ENCODE measurements at places on chromosomes 2 and 18. TPM values are rescaled to one million over a fixed set of nuclear protein-coding genes. Genes with fewer than 3 reads are reported as not detected.

- DNase-seq = no peak
Measured at GRCh38 chr2:173803449-173803848, 161.7 kb downstream of the SP3 start.

GRCh38 chr2:285531-285930, 2.4 kb downstream of the ALKAL2 start:
- no peak for DNase-seq

The GKN2 gene
- total RNA-seq = not detected

DNA sequence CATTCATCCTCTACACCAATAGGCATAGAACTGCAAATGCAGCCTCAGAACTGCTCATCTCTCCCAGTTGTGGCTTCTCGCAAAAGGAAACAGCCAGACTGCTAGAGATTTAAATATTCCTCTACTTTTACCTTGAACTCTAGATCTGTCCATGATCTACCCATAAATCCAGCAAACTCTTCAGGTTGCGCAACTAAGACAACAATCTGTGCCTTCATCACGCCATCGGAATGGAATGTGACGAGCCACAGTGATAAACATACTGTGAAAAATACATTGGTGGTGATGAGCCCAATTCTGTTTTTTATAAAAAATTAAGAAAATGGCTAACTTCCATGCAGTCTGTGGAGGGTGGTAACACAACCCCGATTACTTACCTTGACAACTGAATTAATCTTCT, 626.7 kb downstream of the LRRTM4 start:
- DNase-seq = no peak

DNA sequence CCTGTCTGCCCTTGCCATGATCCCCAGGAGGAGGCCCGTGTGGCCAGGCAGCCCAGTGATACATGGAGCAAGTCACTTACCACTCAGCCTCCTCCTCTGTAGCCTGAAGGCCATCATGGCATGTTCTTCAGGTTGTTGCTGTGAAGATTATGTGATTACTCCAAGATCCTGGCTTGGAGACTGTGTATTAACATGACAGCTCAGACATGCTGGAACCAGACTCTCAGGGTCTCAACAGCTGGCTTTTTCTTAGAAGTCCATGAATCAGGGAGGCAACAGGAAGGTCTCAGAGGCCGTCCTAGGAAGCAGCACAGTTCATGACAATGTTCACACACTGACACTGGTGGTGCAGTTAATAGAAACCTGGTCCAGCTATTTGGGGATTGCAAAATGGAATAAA, 158.6 kb upstream of the TWIST2 start:
- DNase-seq = no peak

DNA sequence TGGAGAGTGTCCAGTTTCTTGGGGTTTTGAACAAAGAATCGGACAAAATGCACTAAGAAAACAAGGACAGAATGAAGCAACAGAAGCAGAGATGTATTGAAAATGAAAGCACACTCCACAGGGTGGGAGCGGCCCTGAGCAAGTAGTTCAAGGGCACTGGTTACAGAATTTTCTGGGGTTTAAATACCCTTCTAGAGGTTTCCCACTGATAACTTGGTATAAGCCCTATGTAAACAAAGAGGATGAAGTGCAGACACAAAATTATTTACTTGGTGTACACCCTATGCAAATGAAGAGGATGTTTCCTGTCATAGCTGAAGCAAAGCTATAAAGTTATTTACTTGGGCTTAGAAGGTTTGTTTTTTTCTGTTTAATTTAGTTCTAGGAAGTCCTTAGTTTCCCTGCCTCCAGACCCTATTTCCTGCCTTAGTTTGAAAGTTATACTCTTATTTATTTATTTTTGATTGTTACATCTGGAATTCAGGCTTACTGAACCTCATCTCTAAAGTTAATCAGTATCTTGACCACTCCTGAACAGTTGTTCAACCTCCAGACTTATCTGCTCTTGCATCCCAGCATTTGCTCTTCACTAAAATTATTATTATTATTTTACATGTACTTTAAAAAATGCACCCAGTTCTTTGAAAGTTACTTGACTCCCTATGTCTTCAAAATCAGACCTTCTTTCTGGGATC, 193.5 kb downstream of the SPP2 start:
- no peak for DNase-seq

- DNase-seq = no peak
Measured at GRCh38 chr2:25043241-25043867, 1.5 kb downstream of the EFR3B start.

DNA sequence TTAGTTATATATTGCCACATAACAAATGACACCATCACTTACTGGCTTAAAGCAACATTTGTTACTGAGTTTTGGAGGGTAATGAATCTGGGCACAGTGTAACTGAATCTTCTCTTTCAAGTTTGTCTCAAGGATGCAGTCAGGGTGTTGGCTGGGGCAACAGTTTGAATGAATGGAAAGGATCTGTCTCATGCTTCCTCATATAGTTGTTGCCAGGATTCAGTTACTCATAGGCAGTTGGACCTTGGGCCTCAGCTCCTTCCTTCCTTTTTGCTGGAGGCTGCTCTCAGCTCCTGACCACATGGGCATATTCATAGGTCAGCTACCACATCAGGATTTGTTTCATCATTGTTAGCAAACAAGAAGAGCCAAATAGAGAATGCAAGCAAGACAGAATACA, 466.1 kb upstream of the MC4R start:
- no peak for DNase-seq

GRCh38 chr18:55794288-55795052, 206.5 kb upstream of the TCF4 start:
- no peak for DNase-seq

DNA sequence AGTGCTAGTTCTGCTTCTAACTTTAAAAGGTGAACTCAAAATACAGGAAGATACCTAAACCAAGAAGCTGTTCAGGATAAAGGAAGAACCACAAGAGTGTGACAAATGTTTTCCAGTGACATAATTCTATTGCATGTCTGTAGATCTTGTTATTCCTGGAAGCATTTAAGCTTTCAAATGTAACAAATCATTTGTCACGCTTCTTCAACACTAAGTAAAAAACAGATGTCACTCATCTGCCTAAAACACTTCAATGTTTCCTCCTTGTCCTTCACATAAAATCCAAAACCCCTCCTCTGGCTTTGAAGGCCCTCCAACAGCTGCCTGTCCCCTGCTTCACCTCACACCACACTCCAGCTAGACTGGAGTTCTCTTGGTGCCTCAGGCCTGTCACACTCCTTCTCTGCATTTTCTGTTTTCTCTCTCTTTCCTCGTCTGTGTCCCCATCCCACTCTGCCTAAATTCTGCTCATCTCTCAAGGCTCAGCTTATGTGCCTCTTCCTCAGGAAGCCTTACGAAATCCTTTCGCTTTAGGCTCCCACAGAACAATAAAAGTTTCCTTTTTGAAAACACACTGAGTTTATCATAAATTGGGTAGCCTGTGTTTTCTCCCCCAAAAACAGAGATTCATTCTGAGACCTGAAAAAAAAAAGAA, 6.4 kb upstream of the CLEC4F start:
- DNase-seq = no peak

DNA sequence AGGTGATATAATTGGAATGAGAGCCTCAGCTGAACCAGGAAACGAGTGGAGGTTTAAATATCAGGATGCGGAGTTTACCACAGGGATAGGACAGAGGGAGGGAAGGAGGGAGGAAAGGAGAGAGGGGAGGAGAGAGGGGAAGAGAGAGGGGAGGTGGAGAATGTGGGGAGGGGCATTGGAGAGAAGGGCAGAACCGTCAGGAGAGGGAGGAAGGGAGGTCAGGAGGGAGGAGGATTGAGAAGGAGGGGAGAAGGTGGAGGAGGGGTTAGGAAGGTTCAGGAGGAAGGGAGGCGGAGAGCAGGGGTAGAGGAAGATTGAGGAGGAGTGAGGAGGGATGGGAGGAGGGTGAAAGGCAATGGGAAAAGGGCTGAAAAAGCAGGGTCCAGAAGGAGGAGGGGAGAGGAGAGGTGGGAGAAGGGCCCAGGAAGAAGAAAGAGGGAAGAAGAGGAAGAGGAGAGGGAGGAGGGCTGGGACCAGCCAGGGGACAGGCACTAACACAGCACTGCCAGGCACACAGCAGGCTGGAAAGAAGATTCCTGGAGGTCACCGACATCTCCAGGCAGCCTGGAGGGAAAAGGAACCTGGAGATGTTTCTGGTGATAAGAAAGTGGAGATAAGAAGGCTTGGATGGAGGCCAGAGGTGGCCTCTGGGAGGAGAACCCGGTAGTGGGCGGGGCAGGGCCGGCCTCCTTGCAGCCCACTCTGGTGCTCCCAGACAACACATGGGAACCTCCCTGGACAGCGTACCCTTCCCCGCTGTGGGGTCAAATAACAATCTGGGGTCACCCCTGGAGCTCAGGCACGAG, 176.7 kb upstream of the SMAD2 start:
- no peak for DNase-seq

- DNase-seq = no peak
Measured at GRCh38 chr2:143802242-143802641, 673.0 kb downstream of the ARHGAP15 start.

DNA sequence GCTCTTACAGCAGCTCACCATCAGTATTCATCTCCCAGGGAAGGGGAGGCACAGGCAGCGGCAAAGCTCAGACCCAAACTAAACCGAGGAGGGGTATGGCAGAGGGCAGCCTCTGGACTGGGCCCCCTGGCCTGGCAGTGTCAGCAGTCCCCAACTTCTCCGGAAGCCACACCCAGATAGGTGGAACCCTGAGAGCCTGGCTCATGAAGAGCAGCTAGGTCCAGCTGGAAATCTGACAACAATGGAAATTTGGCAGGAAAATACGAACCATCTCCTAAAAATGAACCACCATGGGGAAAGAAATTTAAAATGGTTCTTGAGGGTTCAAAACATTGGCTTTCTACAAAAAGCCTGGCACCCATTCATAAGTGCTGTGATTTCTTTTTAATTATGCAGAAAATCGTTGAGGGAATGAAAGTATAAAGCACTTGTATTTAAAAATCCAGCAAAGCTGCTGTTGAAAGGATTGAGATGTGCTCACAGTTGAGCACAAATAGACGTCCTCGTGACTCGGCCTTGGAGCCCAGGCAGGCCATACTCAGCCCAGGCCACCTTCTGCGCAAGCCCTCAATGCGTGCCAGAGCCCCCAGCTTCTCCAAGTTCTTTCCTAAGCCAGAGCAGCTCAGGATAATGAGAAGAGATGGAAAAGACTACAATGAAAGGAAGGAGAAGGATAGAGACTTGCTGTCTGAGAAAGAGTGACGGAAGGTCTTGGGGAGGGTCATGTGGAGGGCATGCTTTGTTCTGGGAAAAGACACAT, 93.0 kb downstream of the COL6A3 start:
- DNase-seq = no peak

DNA sequence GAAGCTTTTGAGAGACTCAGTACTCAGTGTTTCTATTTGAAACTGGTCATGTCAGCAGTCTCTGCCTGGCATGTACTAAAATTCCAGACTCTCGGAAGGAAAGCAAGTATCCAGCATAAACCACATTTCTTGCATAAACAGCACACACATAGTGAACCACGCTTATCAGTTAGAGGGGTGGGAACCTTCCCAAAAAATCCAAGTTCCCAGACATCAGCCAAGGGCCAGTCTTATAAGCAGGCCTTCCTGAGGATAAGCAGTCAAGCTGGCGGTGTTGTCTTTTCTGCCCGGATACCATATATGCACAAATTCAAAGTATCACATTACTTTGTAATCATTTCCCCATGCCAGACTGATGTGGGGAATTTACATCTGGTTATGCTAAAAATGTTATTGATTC, 73.6 kb downstream of the ST6GAL2 start:
- DNase-seq = no peak

GRCh38 chr2:42105330-42106256, 57.8 kb downstream of the PKDCC start:
- DNase-seq = no peak

GRCh38 chr2:64950226-64951160, 38.7 kb upstream of the SLC1A4 start:
- DNase-seq = no peak

- peak; percentile 45 for DNase-seq
Measured at GRCh38 chr2:200862532-200863000, 1.9 kb downstream of the CLK1 start.

GRCh38 chr2:233093166-233093448, 33.0 kb downstream of the INPP5D start:
- no peak for DNase-seq

The LOXHD1 gene
- not detected for total RNA-seq

DNA sequence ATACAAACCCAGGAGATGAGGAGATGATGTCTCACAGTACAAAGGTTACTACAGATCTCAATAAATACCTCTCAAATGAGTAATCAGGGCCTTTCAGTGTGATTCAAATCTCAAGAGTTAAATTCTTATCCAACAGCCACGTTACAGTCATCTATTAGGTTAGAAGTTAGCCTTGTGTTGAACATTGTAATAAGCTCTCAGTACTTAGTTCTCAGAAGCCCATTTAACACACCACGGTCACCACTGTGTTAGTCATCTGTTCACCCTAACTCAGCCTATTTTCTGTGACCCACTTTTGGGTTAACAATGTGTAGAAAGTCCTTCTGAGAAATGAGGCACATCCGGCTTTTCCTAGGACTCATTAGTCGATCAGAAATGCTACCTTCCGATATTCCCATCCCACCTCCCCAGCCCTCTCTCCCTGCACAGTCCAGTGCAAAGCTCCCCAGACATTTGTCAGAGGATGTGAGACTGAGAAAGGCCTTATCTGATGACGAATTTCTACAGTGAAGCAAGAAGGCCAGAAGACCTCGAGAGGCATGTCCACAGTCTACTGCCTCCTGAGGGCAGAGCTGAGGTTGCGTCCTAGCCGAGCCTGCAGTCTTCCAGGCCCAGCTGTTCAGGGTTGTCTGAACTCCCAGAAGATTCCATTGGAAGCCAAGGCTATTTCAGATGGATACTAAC, 92.6 kb downstream of the ACTR2 start:
- DNase-seq = peak; percentile 74

The GPR35 gene
- 180 TPM for total RNA-seq

- DNase-seq = no peak
Measured at GRCh38 chr2:239359196-239359912, 41.5 kb downstream of the HDAC4 start.

The BCL11A gene
- total RNA-seq = not detected

The CFAP221 gene
- 0.39 TPM for total RNA-seq

DNA sequence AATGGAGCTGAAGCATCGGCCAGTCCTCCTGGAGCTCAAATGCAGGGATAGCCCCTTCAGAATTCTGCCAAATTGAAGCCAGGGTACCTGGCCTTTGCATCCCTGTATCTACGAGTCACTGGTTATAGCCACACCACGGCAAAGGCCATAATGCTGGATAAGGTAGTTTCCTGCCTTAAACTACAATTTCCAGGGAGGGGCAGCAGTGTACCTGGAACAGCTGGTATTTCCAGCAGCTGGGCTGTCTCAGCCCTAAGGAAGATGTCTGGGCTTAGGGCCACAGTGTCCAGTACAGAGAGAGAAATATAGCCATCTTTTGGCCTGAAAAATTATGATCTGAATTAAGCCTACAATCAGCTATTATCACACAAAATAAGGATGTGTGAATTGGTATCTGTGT, 180.3 kb downstream of the GCA start:
- DNase-seq = peak; percentile 32

The SELENOI gene
- 32.9 TPM for total RNA-seq

DNA sequence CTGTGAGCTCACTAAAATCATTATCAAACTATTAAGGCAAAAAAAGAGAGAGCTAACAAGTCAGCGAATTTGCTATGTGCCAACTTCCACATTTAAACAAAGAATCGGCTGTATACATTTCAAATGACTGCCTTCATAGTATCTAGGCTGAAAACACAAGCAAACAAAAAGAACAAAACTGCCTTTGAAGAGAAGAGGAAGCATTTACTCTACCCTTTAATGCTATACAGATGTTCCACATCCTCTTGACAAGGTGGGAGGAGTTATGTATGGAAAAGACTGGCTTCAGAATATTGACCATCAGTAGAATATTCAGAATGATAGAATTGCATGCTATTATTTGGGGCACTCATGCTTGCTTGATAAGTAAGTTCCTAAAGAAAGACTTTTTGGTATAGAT, 741.7 kb downstream of the PLCL1 start:
- DNase-seq = no peak
